ENCODE measurements at places on chromosomes 1 and 21.
A peak's percentile ranks its signal among the peaks of the same experiment; 100 is the strongest.

DNA sequence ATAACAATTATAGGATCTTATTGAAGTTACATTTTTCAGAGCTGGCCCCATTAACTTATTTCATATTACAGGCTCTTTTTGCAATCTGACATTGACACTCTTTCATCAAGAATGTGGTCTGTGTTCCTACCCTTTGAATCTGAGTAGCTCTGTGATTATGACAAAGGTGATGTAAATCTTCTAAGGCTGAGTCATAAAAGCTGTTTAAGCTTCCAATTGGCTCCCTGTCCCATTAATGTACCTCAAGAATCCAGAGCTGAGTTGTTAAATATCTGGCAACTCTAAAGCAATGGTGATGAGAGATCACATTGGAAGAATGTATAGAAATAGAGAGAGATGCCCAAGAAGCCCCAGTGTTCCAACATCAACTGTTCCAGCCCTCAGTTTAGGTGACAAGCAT, 178.5 kb upstream of the DEPDC1 start:
- no peak for DNase-seq

DNA sequence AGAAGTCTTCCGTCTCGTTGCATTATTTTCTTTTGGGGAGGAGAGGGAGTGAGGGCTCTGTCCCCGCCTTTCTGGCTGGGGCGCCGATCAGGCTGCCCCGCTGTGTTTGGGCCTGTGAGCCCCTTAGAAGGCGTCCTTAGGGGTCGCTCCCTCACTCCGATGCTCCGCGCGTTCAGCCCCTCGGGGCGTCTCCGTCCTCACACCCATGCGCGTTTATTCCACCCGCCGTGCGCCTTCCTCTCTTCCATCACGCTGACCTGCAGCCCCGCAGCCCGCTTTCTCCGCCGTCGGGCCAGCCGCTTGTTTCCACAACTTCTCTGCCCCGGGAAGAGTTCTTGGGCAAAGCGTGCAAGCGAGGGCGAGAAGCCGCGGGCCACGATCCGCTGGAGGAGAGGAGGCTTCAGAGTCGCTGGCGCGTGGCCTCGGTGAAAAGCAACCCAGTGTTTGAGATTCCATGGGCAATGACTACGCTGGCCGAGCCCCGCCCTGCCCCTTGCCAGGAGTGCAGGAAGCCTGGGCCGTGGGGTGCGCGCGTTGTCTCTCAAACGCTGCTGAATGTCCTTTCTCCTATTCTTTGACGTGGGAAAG, 27.7 kb downstream of the TRIM11 start:
- no peak for DNase-seq

DNA sequence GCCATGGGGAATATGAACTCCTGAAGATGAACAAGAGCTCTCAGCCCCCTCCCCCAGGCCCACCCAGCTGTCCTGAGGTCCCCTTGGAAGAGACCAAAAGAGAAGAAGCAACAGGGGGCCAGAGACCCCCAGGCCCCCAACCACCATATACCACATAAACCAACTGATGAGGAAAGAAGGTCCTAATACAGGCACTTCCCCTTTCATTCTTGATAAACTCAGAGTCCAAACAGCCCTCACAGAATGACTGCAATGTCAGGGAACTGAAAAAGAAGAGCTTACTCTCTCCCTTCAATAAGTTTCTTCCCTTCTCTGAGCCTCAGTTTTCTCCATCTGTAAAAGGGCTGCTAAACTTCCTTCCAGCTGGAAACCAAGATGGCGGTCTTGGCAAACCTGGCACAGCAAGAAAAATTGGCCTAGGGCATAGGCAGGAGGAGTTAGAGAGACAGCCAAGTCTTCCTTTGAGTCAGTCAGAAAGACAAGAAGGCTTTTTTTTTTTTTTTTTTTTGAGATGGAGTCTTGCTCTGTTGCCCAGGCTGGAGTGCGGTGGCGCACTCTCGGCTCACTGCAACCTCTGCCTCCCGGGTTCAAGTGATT, 90.5 kb downstream of the VWA5B1 start:
- no peak for DNase-seq

GRCh38 chr1:221335161-221336101, 406.5 kb downstream of the DUSP10 start:
- no peak for DNase-seq

GRCh38 chr21:32844653-32845436, 73.3 kb upstream of the PAXBP1 start:
- DNase-seq, result no peak

DNA sequence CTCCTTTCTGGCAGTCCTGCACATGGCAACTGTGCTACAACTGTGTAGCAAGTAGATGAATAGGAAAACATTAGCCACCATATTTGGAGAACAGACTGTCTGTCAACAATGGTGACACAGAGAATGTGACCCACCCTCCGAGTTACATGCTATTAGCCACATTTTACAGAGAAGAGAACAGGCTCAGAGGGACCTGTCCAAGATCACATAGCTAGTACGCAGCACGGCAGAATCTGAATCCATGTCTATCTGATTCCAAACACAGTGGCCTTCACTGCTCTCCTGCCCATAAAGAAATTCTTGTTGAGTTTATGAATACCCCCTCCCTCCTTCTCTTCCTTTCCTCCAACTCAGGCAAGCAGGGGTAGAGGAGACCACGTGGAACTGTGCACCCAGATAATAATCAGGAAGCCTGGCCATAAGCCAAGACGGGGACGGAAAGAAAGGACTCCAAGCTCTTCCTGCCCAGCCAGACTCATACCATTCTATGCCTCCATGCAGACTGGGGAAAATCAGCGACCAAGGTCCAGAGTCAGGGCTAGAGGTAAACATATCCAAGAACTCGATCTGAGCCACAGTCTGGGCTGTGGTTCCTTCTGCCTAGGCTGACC, 78.8 kb downstream of the TRABD2B start:
- no peak for DNase-seq

DNA sequence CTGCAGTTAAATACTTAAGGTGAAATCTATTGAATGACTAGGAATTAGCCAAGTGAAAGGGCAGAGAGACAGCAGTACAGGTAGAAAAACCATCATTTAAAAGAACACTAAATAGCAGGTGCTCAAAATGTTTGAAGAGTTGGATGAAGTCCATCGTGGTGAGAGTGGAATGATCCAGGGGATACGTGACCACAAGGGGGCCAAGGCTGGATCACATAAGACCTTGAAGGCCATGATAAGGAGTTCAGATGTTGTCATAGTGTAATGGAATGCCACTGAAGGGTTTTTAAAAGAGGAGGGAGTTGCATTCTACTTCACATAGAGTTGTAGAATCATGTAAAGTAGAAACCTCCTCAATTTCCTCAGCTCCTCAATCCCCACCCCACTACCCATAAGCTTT, 34.8 kb upstream of the HOOK1 start:
- DNase-seq, result no peak

GRCh38 chr1:212584092-212584886, 24.3 kb upstream of the ATF3 start:
- no peak for DNase-seq

GRCh38 chr1:27192039-27192529, 37.2 kb upstream of the SLC9A1 start:
- no peak for DNase-seq

DNA sequence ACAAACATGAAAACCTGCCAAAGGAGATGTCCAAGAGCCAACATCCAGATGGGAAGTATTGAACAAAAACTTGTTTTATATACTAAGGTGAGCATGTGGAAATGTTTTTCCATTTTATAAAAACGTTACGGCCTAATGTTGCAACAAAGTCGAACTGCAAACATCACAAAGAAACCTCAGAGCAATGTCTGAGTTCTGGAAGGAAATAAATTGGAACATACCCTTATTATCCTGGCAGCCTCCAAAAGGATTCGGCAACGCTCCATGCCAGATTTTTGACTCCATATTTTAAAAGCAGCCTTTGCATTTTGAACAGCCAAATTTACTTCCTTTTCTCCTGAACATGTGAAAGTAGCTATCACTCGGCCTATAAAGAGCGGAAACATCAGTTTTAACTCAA, 3.3 kb downstream of the ALDH9A1 start:
- no peak for DNase-seq

GRCh38 chr21:18499761-18500376, 96.3 kb upstream of the TMPRSS15 start:
- no peak for DNase-seq

- no peak for DNase-seq
Observed at GRCh38 chr1:219119839-219120238, 53.8 kb upstream of the LYPLAL1 start.

DNA sequence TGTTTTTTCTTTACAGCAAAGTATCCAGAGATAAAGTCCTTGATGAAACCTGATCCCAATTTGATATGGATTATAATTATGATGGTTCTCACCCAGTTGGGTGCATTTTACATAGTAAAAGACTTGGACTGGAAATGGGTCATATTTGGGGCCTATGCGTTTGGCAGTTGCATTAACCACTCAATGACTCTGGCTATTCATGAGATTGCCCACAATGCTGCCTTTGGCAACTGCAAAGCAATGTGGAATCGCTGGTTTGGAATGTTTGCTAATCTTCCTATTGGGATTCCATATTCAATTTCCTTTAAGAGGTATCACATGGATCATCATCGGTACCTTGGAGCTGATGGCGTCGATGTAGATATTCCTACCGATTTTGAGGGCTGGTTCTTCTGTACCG, 6.5 kb downstream of the DEGS1 start:
- no peak for DNase-seq

DNA sequence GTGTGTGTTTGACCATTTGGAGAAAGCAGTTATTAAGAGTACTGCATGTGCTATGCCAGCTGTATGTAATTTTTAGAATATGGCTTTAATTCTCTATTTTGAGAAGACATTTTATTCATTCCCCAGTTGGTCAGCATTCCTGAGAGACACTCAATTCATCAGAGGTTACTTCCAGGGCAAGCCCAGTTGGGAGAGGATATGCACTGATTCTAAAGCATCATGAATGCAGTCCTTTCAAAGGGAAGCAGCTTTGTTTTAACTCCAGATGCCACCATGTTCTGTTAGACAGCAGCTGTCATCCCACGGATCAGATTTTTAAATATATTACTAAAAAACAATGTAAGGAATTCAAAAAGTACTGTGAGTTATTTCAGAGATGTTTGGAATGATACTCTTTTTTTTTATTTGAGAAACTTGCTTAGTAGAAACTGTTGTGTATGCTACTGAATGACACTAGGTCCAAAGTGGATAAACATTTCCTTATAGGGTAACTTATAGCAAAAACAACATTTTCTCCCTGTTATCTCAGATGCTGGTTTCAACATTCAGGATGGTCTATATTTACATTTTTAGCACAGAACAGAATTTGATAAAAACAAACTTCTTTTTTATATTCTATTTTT, 149.5 kb upstream of the B3GALT2 start:
- DNase-seq, result no peak

GRCh38 chr1:87523466-87523865, 194.8 kb downstream of the LMO4 start:
- DNase-seq, result no peak

DNA sequence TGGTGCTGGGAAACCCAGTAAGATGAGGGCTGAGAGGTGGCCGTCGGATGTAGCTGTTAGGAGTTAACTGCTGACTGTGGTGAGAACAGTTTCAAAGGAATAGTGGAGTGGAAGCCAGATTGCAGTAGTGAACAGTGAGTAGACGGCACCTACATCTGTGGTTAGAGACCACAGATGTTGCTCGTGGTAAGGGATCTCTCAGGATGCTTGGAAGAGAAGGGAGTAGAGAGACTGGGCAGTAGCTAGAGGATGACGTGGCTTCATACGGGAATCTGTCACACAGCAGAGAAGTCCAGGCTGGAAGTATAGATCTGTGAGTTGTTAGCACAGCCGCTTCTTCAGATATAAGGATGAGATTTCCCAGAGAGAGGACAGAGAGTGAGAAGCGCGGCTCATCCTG, 7.8 kb upstream of the ARTN start:
- no peak for DNase-seq

GRCh38 chr1:194618101-194618500, 1431.7 kb upstream of the B3GALT2 start:
- DNase-seq, result no peak

- no peak for DNase-seq
Observed at GRCh38 chr1:244603498-244603897, 49.4 kb upstream of the DESI2 start.

- DNase-seq, result no peak
Observed at GRCh38 chr1:30366911-30367310, 356.5 kb downstream of the MATN1 start.

DNA sequence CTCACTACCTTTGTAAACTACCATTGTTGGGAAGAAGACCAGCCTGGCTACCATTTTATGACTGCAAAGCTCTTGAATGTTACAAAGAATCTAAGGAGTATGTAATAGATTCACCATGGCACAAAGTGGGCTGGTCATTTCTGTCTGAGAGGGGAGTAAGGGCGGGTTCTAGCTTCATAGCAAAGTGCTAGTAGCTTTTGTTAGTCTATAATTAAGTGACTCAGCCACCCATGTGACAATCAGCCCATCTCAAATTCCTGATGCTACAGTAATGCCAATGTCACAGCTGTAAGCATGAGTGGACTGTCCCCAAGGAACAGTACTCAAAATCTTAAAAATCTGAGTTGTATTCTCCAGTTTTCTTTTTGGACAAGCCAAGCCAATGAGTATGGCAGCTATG, 15.4 kb upstream of the OTUD3 start:
- no peak for DNase-seq

DNA sequence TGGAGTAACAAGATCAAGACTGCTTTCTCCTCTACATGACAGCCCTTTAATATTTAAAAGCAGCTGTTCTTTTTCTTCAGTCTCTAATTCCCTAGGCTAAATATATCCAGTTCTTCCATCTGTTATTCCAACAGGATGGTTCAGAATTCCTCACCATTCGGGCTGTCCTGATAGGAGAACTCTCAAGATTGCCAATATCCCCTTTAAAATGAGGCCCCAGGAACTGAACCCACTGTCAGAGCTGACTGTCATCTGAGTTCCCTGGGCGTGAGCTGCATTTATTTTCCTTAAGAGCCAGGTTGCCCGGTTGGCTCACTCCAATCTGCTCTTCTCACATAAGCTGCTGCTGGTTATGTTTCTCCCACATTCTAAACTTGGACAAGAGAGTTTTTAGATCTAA, 177.6 kb downstream of the MIS18A start:
- DNase-seq, result no peak

DNA sequence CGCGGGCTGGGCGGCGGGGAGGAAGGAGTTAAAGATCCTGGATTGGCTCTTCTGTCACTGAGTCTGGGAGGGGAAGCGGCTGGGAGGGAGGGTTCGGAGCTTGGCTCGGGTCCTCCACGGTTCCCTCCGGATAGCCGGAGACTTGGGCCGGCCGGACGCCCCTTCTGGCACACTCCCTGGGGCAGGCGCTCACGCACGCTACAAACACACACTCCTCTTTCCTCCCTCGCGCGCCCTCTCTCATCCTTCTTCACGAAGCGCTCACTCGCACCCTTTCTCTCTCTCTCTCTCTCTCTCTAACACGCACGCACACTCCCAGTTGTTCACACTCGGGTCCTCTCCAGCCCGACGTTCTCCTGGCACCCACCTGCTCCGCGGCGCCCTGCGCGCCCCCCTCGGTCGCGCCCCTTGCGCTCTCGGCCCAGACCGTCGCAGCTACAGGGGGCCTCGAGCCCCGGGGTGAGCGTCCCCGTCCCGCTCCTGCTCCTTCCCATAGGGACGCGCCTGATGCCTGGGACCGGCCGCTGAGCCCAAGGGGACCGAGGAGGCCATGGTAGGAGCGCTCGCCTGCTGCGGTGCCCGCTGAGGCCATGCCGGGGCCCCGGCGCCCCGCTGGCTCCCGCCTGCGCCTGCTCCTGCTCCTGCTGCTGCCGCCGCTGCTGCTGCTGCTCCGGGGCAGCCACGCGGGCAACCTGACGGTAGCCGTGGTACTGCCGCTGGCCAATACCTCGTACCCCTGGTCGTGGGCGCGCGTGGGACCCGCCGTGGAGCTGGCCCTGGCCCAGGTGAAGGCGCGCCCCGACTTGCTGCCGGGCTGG, at the start of gene NPR1:
TSS of gene NPR1 (plus strand) at position 170 of the 818 bp plus-strand sequence. CDS start at position 591, 421 bp downstream.
- peak; percentile 29 for DNase-seq

GRCh38 chr1:7288992-7289391, 482.1 kb upstream of the VAMP3 start:
- DNase-seq, result no peak
